ENCODE measurements at places on chromosomes 7 and 10.

DNA sequence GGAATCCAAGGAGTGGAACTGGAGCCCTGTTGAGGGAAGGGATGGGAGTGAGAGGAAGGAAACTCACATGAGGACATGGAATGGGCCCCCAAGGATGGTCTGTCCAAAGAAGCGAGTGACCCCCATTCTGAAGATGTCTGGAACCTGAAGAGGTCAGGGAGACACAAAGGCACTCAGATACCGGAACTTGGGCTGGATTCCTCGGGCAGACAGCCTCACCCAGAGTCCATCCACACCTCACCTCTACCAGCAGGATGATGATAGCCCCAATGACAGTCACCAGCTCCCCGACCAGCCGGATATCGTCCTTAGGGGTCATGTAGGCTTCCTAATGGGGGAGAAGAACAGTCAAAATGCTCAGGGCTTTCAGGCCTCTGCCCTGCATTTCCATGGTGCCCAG, 10.7 kb downstream of the TRPV6 start:
- DNase-seq = no peak

- no peak for DNase-seq
Measured at GRCh38 chr7:43469051-43469450, 113.9 kb upstream of the STK17A start.

DNA sequence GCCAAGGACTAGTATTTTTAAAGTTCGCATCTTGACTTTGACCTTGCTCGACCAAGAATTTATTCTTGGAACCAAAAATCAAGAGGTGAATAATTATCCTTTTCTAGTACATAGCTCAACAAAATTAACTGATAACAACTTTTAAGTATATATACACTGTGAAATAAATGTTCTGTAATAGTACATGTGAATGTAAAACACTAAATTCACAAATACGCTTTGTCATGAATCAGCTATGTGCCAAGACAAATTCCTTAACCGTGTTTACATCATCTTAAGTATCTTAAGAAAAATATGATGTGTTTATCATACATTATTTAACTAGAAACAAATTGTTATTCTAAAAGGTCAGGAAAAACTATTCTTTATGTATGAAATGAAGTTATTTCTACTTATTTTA, 83.3 kb downstream of the CUL2 start:
- no peak for DNase-seq

- no peak for DNase-seq
Measured at GRCh38 chr7:20064974-20065862, 152.0 kb downstream of the MACC1 start.

- DNase-seq = no peak
Measured at GRCh38 chr10:88080213-88080612, 216.8 kb downstream of the PTEN start.

GRCh38 chr7:150800581-150801241, at the start of gene TMEM176A:
TSS of gene TMEM176A (plus strand) at chr7:150800769. CDS start at chr7:150801551, 782 bp downstream.
- no peak for DNase-seq

- no peak for DNase-seq
Measured at GRCh38 chr10:130244031-130244927, 108.1 kb downstream of the GLRX3 start.

DNA sequence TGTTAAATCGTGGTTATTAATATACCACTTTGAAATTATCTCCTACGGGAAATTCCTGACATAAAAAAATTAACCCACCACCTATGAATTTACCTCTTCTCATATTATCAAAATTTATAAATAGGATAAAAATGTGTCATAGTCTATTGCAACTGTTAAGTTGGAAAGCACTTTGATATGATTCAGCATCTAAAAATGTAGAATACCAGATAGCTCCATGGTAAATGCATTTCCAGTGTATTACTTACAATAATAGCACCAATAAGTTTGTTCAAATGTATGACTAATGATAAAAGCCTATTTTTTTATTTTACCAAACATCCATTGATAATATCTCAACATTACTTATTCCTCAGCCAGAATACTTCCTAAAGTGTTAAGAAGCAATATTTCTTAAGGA, 13.6 kb upstream of the KCND2 start:
- DNase-seq = no peak

GRCh38 chr10:99374972-99375371, 45.8 kb downstream of the CNNM1 start:
- no peak for DNase-seq

DNA sequence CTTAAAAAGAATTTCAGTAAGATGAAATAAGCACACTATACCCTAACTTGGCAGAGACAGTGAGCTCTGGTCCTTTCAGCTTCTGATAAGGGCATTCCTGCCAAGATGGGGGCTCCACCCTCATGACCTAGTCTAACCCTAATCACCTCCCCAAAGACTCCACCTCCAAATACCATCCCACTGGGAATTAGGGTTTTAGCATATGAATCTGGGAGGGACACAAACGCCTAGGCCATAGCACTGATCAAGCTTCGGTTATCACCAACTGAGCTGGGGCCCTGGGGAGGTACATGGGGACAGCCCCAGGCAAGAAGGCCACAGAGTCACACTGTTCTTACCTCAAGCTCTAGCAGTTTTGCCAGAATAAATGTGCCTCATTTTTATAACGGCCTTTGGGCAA, 31.4 kb downstream of the PALS2 start:
- DNase-seq = no peak

DNA sequence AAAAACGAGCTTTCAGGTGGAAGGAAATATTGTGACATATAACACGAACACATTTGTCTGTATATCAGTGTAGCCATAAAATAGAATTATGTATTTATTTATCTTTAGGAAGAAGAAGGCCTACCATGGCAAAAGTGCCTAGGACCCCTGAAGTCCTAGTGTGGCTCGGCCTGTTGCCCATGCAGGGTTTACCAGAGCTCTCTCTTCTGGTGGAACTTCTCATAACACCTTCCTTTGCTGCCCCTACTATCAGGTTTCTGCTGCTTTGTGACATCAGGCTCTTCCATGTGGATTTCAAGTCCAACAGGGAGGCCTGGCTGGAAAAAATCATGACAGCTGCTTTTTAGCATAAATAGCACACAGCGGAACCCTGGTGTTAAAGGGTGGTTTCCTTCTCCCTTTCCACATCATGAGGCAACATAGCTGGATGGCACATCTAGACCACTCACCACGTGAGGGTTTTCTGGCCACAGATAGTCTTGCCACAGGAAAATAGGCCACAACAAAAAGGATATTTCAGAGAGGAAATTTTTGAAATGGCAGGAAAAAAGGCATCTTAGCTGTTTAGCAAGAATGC, 44.8 kb upstream of the ADO start:
- no peak for DNase-seq

DNA sequence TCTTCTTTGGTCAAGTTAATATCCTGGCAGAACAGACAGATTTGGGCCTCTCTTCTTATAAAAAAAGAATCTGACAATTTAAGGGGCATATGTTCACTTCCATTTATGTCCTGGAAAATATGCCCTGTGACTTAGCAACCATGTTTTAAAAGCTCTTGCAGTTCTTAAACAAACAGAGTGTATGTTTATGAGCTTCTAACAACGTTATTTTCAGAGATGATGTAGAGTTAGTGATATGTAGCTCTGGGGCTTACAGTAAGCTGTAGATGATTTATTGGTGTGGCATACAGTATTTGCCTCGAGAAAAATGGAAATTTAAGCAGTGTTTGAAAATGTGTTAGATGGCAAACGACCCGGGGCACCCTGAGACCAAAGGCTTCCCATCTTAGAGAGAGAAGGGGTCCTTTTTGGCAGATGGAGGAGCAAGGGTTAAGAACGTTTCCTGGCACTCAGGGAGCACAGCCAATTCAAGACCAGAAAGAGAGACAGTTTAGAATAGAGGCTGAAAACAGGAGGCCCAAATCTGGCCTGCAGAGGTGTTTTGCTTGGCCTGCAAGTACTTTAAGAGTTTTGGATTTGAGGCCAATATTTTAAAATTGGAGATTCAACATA, 397.5 kb downstream of the KCNMA1 start:
- no peak for DNase-seq

DNA sequence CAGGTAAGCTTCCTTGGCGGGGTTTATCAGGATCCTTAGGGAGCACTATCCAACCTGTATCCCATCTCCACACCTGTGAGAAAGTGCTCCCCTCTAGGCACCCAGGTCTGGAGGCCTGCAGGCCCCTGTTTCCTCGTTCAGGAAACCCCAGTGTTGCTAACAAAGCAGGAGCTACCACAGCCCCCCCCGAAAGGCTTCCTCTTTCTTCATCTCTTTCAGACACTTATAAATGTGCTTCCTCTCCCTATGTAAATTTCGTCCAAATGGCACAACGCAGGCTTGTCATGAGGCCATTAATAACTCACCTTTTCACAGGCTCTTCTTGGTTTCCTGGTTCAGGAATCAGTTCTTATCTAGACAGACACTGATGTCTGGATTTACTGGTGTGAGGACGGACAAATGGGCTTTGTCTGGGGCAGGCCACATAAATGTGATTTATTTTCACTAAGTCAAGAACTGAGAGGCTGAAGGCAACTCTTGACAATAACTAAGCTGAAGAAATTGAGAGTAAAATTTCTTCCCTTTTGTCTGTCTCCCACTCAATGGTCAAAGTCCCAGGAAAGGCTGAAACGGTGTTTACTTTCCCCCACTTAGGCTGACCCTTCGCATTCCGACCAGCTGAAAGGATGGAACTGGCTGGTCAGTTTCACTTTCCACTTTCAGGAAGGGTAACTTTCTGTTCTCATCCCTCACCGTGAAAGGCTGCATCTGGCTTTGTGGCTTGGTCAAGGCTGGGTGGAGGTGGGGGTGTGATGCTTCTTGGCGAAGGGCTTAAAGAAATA, 46.8 kb downstream of the PIK3AP1 start:
- DNase-seq = no peak

- no peak for DNase-seq
Measured at GRCh38 chr7:40463446-40463845, 328.6 kb downstream of the SUGCT start.

- DNase-seq = no peak
Measured at GRCh38 chr7:128167042-128167701, 73.9 kb upstream of the LEP start.

DNA sequence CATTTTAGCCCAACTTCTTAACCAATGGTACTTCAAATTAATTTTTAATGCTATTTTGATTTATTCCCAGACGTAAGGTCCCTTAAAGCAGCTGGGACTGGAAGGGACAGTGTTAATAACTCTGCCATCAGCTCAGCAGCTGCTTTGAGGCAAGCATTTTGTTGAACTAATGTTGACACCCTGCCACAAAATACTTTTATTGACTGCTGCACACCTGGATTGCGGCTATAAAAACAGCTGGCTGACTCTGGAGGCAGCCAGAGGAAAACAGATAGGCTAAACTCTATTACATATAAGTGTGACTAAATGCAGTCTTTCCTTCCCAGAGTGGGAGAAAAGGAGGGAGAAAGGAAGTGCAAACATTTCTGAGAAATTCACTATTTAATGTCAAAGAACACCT, 77.6 kb downstream of the ETV1 start:
- DNase-seq = no peak

GRCh38 chr10:119469325-119469707, 73.2 kb downstream of the RGS10 start:
- DNase-seq = no peak

DNA sequence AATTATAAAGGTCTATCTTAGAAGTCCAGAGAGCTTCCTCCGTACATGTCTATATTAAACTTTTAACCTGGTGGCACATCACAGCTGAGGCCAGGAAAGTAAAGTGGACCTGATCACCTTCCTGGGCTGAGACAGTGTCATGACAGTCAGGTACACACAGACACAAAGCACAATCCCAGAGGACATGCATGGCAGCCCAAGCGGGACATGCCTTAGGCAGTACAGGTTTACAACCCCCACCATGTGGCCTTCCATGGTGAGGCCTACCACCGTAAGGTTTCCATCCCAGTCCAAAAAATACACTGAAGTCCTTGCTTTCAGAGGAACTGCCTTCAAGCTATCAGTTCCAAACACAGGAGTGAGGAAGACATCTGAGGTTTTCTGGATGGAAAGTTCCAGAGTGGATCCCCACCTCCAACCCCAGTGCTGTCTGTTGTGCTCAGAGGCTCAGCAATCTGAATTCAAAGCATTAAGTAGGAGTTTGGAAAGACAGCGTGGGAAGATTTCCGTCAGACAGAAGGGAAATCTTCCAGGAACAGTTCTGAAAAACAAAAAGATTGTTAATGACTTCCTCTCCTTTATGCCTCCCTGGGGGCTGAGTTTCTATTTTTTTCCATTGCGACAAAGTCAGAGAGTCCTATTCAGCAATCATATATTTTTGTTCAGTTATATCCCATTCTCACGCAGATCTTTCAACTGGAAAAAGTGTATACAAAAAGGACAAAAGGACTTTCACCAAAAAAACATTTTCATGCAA, 20.1 kb downstream of the IFIT3 start:
- DNase-seq = no peak

DNA sequence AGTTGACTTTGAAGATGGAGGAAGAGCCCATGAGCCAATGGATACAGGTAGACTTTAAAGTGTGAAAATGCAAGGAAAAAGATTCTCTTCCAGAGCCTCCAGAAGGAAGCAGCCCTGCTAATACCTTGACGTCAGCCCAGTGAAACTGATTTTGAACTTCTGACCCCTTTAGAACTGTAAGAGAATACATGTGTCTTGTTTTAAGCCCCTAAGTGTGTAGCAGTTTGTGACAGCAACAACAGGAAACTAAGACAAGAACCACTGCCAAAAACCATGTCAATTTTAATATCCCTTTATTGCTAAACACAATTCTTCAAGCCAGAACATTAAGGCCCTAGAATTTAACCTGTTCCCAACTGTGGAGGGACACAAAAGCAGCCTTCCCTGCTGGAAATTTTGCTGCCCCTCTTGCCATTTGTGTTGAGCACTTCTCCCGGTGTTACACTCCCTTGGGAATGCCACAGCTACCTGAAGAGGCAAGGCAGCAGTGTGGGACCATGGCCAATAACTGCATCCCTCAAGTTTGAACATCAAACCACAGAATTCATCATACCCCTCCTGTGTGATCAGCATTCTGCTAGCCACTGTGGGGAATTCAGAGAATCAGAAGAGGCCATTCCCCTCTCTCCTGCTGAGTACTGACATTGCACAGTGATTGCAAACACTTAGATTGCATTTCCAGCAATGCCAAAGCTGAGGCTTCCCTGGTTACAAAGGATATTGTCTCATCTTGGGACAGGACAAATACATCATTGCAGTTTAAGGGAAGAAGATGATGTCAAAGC, 12.3 kb upstream of the CCDC172 start:
- DNase-seq = no peak

GRCh38 chr10:16867556-16867955, 50.3 kb upstream of the RSU1 start:
- no peak for DNase-seq

- DNase-seq = no peak
Measured at GRCh38 chr10:92238586-92239098, 52.2 kb downstream of the CPEB3 start.

DNA sequence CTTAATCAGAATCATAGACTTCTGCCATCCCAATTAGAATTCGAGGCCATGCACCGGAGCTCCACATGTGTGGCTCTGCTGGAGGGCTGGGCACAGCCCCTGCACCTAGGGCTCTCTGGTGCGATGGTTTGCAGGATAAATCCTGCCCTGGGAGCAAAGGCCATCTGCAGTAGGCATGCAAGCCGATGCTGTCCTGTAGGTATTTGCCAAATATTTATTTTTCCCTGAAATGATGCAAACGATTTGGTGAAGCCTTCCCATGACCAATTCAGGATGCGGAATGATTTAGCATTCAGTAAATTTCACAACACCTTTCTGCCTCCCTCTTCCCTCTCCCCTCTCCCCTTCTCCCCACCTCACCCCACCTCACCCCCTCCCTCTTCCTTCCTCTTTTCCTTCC, 170.6 kb downstream of the EBF3 start:
- no peak for DNase-seq
